ENCODE measurements at places on chromosomes 4 and X. TPM values are rescaled to one million over a fixed set of nuclear protein-coding genes. Genes with fewer than 3 reads are reported as not detected.

Gene CFP
- total RNA-seq: 0.96 TPM

DNA sequence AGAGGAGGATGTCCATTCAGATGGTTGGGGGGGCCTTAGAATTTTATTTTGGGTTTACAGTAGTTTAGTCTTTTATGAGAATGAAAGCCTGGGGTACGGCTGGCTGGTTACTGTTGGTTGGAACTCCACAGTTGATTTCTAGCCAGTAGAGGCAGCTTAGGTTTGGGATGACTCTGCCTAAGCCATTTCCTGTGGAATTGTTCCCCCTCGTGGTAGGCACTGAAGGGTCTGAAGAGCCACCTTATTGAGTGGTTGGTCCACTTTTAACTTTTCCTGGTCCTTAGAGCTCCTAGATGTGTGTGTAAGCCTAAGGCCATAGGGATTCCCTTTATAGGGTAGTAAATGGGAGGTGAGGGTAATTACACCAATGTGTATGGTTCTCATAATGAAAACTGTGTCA is 19.7 kb downstream of the SPIN3 start:
- DNase-seq: no peak

DNA sequence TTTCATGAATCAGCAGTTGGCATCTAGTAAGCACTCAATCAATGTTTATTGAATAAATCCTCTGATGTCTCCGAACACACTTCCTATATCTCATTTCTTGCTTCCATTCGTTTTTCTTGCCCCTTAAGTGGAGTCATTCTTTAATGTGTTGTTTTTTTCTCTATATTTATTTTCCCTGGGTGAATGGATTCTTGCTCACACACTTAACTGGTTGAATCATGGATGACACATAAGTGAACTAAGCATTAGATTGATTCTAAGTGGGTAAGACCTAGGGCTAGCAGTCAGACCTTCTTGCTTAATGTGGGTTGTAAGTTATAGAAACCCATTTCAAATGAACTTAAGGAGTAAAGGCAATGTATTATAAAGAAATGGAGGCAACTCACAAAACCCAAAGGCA is 111.1 kb downstream of the RTL3 start:
- DNase-seq: no peak

Gene MAML3
- 5.8 TPM for total RNA-seq

Gene SOWAHD
- total RNA-seq: 0.72 TPM

GRCh38 chrX:132622130-132622529 is 133.3 kb upstream of the MBNL3 start:
- peak; percentile 25 for DNase-seq

DNA sequence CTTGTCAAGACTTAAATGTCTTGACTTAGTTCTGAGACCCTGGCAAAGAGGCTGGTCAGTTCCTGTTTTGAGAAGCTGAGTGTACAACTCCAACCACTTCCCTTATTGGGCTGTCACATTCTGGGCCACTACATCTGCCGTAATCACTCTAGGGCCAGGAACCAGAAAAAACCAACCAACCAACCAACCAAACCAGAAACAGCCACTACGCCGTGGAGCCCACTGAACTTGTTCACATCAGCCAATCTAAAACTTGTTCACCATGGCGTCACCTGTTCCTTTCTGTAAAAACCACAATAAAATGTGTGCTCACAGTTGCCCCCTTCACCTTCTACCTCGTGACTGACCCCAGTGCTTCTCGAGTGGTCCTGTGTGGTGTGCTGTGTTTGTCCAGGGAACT is 107.3 kb downstream of the JADE1 start:
- peak; percentile 38 for DNase-seq

DNA sequence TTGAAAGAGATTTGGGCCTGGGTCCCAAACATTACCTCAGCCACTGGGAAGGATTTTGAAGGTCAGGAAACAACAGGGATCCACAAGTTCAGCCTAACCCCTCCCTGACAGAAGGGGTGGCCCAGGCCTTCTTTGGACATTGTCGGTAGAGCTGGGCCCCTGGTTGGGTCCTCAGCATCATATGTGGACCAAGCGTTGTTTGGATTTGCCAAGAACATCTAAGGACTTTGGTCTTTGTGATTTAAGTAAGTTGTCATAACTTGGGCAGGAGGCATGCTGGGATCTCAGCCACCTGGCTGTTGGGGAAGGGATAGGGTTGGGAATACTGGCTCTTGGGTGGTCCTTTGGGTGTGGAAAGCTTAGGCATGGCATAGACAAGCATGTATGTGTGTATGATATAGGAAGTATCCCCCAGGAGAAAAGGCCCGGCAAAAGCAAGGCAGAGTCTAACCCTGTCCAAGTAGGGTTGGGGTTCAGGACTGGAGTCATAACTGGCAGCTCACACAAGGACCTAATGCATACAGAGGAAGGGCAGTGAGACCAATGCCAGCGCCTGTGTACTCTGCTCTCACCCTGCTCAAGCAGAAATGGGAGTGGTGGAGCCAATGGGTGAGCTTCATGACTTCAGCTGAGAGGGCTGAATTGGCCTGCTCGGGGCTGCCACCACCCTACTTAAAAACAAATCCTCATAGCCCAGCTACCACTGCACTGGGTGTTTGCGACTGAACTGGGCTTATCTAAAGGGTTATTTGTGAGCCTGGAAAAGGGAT is 102.8 kb downstream of the RTL5 start:
- DNase-seq: no peak

DNA sequence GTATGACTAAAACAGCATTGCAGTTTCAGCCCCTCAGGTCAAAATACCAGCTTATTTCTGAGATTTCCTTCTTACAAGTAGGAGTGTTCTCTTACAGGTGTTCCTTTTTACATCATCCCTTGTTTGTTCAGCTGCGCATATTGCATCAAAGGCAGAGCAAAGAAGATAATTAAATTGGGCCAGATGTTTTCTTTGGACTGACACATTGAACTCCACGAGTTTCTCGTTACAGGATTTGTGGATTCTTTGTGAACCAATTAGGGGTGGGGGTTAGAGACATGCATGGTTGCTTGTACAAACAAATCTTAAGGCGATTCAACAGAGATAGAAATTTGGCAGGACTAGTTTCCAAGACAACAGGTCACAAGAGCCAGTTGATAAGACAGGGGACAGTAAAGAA is 95.7 kb downstream of the SPANXN4 start:
- DNase-seq: no peak

- DNase-seq: no peak
Observed at GRCh38 chr4:7191546-7192251, 639 bp upstream of the SORCS2 start.

Gene STAG2
- total RNA-seq: 67.7 TPM

DNA sequence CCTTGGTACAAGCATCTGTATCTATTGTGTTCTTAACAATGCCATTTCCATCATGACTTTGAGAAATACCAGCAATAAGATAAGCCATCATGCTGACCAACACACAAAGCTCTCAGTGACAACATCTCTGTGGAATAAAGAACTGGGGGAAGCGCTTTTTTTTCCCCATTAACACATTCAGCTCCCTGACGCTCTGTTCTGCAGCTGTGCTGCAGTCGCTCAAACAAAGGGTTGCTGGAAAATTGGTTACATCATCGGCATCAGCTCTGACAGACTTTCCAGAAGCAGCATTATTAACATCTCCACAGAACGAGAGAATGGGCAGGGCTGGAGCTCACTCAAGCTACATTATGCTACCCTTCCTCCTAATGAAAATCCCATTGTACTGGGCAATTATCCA is 39.9 kb downstream of the DCX start:
- DNase-seq: no peak

Gene ASB9
- total RNA-seq: not detected

GRCh38 chr4:87530868-87531267 is 1.7 kb upstream of the SPARCL1 start:
- peak; percentile 70 for DNase-seq

DNA sequence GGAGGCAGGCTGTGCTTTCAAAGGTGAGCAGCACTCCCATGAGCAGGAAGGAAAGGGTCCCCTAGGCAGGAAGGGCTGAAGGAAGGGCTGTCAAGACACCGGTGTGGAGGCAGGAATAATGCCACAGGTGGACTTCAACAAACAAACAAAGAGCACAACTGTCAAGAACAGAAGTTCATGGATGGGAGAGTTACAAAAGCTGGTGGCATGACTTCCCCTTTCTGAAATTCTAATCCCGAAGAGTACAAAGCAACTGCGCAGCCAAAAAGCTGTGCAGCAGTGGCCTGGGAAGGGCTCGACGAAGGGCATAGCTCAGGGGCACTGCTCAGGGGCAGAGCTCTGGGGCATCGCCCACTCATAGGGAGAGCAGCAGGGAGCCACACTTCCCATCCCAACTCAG is 582.3 kb upstream of the DIPK2B start:
- no peak for DNase-seq

DNA sequence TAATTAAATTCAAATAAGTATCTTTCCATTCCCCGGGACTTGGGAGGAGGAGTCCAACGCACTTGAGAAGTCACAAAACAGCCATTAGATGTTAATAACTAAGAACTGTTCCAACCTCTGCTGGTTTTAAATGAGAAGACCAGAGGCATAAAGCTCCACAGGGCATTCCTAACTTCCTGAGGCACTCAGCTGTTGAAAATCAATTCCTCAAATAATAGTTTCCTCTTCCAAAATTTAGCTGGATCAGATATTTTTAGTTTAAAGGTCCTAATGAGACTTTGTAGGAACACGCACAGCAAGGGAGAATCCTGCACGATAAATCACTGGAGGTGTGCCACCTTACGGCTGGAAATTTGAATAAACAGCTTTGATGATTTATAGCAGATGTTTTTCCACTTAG is 504.3 kb upstream of the ZFP42 start:
- DNase-seq: no peak

DNA sequence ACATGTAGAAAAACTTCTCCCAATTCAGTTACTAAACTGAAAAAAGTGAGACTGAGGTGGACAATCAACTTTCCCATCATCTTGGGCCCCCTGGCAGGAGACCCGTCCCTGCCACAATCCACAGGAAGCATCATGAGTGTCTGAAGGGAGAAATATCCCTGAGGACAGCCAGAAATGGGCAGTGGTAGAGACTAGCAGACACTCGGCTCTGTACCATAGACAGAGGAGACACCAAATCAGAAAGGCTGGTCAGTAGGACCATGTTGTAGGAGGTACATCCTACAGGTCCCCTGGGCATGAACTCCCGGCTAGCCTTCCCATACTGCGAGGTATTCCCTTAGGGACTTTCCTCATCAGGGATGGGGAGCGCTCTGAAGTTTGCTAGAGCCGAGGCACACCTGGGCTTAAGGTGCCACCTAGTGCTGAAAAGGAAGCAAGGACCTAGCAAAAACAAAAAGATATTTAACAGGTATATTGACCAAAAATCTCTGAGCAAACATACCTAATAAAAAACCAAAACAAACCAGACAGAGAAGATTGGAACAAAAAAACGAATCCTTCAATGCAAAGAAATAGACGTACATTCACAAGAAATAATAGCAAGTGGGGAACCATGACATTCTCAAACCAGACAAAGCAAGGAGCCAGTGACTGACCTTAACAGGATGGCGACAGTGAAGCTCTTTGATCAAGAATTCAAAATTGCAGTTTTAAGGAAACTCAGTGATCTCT is 55.6 kb downstream of the HAUS3 start:
- no peak for DNase-seq

DNA sequence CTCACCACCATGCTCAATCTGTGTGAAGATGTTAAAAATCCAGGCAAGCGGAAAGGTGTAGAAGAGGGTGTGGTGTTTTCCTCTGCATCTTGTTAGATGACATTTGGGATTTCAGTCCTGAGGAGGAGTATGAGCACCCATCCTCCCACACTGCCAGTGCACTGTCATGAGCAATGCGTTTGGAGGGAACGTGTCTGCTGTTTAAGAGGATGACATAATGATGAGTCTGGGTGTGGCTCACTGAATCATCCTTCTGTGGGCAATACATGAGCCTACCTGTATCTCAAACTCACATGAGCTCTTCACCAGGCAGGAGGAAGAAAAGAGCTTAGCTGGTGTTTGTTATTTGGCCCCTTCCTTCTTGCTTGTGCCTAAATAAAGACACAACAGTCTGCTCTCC is 67.9 kb upstream of the ARX start:
- no peak for DNase-seq

All from umbilical cord (tissue), 2 donors.